ENCODE measurements at places on chromosomes 13 and 19. TPM values are rescaled to one million over a fixed set of nuclear protein-coding genes. Genes with fewer than 3 reads are reported as not detected.

DNA sequence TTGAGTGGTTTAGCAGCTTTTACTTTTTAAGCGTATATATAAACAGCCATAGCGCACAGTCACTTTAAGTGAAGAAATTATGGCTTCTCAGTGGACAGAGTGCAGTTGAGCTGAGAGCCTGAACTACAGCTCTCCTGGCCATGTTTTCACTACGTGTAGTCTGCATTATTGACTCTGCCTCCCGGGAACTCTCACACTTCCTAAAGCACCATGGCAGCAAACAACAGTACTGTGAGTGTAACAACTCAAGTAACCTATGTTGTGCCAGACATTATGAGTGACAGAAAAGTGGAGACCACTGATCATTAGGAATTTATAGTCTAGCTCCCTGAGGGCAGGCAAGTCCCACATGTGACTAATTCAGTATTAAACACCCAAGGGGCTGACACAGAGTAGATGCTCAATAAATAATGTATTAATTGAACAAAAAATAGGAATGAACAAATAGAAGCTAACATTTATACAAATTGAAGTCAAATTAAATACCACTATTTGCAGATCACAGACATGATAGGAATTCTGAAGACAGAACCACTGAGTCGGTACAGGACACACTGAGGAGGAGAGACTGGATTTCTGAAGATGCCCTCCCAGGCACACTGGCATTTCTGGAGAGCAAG lies 19.7 kb downstream of the EFNB2 start:
- no peak for DNase-seq

DNA sequence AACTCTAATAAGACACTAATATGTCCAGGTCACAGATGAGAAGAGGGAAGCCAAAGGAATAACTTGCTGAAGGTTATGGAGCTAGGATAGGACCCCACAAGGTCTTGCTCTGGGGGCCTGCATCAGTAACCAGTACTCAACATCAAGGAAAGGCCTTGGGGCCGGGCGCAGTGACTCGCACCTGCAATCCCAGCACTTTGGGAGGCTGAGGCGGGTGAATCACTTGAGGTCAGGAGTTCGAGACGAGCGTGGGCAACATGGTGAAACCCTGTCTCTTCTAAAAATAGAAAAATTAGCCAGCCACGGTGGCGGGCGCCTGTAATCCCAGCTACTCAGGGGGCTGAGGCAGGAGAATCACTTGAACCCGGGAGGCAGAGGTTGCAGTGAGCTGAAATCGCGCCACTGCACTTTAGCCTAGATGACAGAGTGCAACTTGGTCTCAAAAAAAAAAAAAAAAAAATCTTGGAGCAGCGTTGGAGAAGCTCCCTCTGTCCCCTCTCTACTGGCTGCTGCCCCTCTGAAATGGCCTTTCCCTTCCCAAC lies 1.8 kb downstream of the LONP1 start:
- no peak for DNase-seq

Gene GJA3
- 0.21 TPM for total RNA-seq

Gene KL
- total RNA-seq, result 6.0 TPM

DNA sequence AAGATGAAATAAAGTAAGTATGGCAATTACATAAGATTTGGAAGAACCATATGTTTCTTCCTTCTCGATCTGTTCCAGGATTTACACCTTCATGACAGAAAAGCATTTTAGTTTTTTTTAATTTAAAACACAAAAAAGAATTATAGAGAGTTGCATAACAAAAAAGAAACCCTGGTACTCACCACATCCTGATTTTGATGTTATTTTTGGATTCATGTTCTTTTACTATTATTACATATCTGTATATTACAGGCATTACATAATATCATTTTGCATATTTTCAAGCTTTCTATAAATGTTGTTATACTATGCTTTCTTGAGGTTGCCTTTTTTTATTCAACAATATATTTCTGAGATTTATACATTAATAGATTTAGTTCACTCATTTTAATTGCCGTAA lies 6.7 kb upstream of the KATNAL1 start:
- DNase-seq, result no peak

DNA sequence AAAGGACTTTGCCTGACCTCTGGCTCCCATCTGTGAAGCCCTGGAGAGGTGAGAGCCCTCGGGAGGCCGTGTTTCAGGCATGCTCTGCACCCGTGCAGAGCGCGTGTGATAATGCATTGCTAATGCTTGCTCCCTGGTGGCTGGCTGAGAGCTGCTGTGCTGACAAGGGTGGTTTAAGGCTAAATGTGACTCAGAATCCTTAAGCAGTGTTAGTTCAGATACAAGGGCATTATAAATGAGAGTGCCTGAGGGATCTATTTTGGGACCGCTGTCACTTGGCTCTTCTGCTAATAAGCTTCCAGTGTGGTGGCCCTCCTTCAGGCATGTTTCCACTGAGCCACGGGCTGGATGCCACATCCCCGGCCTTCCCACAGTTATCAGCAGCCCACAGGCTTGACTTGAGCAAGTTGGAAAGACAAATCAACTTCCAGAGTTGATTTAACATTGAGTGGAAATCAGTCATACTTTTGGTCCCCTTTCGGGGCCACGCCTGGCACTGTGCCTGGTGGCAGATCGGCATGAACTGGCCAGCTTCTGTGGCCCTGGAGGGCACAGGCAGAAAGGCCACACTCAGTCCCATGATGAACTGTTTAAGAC lies 17.0 kb downstream of the ALOX5AP start:
- no peak for DNase-seq

- no peak for DNase-seq
These were observed 41.5 kb upstream of the TSC22D1 start for GRCh38 chr13:44617648-44618047.

- DNase-seq, result no peak
These were observed 71.8 kb downstream of the SPACA7 start for GRCh38 chr13:112447761-112448603.

GRCh38 chr13:44516771-44517170 lies 59.4 kb downstream of the TSC22D1 start:
- DNase-seq, result no peak

DNA sequence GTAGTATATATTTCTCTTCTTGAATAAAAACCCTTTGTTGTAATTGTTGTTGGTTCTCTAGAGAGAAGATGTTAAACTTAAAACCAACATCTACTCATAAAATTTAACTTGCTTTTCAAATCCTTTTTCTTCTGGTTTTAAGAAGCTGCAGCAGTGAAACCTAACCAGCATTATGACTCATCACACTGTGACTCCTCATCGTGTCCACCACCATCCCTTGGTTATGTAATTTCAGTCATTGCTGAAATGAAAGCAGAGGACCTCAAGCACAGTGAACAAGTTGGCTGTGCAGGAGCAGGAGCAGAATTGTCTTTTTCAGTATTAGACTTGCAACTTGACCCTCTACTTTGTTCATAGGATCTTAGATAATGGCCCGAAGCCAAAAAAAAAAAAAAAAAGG lies 64.9 kb upstream of the HTR2A start:
- DNase-seq, result no peak

Gene KLK15
- not detected for total RNA-seq

Gene IZUMO4
- 1.5 TPM for total RNA-seq

GRCh38 chr13:30732046-30732390 lies 3.3 kb upstream of the ALOX5AP start:
- no peak for DNase-seq

DNA sequence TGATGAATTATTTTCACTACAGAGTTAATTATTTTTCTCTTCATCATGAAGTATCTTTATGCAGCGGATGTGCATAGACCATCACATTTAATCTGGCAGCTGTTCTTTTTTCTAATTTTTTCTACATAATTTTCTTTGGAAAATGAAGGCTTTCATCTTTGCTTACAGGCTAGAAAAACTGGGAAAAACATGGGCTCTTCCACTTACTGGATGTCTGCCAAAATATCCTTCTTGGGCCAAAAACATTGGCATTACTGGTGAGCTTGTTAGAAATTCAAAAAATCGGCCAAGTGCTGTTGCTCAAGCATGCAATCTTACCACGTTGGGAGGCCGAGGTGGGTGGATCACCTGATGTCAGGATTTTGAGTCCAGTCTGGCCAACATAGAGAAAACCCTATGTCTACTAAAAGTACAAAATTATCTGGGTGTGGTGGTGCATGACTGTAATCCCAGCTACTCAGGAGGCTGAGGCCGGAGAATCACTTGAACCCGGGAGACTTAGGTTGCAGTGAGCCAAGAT lies 176.8 kb downstream of the ZNF737 start:
- no peak for DNase-seq

GRCh38 chr19:28023064-28023463 lies 1189.9 kb downstream of the UQCRFS1 start:
- no peak for DNase-seq

Gene C19orf67
- total RNA-seq, result not detected

DNA sequence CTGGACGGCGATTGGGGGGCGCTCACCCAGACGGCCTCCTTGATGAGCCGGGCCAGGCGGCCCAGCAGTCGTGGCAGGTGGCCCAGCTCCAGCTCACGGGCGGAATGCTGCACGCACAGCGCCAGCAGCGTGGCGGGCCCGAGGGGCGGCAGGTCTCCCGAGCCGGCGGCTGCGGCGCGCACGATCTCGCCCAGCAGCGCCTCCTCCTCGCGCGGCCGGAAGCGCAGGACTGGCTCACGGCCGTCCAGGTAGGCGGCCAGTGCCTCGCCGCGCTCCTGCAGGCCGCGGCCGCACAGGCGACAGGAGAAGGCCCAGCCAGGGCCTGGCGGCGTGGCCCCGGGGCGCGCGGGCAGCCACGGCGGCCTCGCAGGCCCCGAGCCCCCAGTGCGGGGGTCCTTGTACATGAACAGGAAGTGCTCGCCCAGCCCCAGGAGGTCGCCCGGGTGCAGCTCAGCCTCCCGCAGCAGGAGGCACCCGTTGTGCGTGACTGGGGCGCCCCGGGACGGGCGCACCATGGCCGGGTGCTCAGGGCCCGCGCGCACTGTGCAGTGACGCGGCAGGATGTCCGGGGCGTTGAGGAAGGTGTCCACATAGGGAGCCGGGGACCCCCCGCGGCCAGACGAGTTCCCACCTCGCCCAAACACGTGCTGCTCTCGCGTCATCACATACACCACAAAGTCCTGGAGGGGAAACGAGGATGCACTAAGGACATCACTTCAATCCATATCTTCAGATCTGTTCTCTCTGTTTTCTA lies 9.6 kb upstream of the MAMSTR start:
- no peak for DNase-seq

- DNase-seq, result no peak
These were observed 302.6 kb downstream of the PCDH9 start for GRCh38 chr13:66927562-66927961.

DNA sequence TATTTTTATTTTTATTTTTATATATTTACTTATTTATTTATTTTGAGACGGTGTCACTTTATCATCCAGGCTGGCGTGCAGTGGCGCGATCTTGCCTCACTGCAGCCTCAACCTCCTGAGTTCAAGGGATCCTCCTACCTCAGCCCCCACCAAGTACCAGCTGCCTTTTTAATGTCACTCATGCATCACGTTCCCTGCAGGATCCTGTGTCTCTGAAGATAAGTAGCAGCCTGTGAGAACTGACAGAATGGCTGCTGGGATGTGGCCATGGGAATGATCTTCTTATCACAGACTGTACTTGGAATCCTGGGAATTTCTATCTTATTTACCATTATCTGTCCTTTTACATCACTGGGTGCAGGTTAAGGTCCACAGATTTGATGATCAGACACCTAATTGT lies 9.2 kb upstream of the ZNF761 start:
- no peak for DNase-seq

- DNase-seq, result no peak
These were observed 21.1 kb downstream of the PROSER1 start for GRCh38 chr13:39016787-39017186.

Gene ZNF729
- not detected for total RNA-seq

- no peak for DNase-seq
These were observed 748 bp upstream of the SIGLEC8 start for GRCh38 chr19:51458899-51459505.

Gene ATP4A
- not detected for total RNA-seq

Gene U2AF1L4
- 9.6 TPM for total RNA-seq

DNA sequence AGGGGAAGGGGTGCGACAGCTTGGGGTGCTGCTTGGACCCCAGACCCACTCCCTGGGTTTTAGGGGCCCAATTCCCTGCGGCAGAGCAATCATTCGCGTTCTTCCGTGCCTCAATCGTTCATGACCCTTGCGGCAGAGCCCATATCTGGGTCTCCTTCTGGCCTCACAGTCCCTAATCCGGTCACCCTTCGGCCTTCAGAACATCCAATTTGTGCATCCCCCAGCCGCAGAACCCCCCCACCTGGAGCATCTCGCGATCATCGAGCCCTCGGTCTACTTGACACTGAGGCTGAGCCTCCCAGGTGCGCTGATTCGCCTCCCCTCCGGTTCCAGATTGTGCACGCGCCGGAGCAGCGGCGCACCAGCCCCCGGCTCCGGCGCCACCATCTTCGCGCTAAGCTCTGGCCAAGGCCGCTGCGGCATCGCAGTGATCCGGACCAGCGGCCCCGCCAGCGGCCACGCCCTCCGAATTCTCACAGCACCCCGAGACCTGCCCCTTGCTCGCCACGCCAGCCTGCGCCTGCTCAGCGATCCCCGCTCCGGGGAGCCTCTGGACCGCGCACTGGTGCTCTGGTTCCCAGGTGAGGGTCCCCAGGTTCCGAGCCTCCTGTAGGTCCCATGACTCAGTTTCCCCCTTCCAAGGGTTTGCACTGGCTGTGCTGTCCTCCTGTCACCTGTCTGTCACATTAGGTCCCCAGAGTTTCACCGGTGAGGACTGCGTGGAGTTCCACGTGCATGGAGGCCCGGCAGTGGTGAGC lies 501 bp downstream of the GTPBP3 start:
- DNase-seq, result no peak

Gene SIGLEC12
- 0.11 TPM for total RNA-seq

GRCh38 chr19:46493236-46494145 lies 2.2 kb downstream of the PNMA8B start:
- no peak for DNase-seq

DNA sequence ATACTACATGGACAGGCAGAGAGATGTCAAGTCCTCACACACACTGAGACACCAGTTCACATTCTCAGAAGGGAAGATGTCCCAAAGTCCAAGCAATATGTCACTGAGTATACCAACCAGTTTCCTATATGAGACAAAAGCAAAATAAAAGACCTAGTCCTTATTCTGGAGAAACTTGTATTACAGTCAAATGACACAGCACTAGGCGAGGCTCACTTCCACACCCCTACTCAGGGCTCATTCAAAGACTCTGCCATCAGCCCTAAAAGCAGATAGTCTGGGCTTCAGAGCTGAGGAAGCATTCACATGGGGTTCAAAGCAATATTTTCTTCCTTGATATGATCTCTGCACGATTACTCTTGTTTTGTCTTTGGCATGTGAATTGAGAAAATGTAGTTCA lies 129.9 kb upstream of the UBL3 start:
- no peak for DNase-seq
